ENCODE measurements at places on chromosomes 4 and X. TPM values are rescaled to one million over a fixed set of nuclear protein-coding genes. Genes with fewer than 3 reads are reported as not detected.

Gene CRLF2
- total RNA-seq = 1.1 TPM

Gene PPEF1
- not detected for total RNA-seq

Gene SYTL5
- not detected for total RNA-seq

Gene GUCY1B1
- total RNA-seq = 0.10 TPM

Gene MSANTD1
- 0.83 TPM for total RNA-seq

Gene OPRPN
- not detected for total RNA-seq

Gene ACOT9
- total RNA-seq = 23.5 TPM

Gene SRPK3
- total RNA-seq = not detected

Gene FAM47E
- total RNA-seq = not detected

Data from activated CD8-positive, alpha-beta T cell treated with anti-CD3 and anti-CD28 coated beads, Interleukin-2, amount 10 ng/mL, durations not matched to agents 7 days and 5 days (primary cell).